ENCODE measurements at places on chromosomes 4 and X.
A peak's percentile ranks its signal among the peaks of the same experiment; 100 is the strongest.

DNA sequence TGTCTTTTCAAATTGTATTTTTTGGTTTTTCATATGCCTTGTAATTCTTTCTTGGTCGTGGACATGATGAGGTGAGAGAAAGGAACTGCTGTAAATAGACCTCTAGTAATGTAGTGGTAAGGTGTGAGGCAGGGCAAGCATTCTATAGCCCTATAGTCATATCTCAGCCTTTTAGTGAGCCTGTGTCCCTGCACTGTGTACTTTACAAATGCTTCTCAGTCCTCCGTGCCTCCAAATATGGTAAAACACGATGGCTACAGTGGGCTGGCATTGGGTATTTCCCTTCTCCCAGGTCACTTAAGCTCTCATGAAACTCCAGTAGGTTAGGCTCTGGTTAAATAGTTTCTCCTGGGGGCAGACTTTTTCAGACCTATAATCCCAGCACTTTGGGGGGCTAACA is 57.9 kb upstream of the PLS3 start:
- no peaks in the 10 kb centered on the region for H3K36me3 ChIP-seq
- no peaks in the 10 kb centered on the region for H3K4me1 ChIP-seq
- DNase-seq, result no peak
- no peaks in the 10 kb centered on the region for H3K27me3 ChIP-seq
- no peak overlapping the region for H3K27ac ChIP-seq
- H3K4me3 ChIP-seq, result no peak overlapping the region

- H3K36me3 ChIP-seq, result no peaks in the 10 kb centered on the region
- no peak overlapping the region for H3K27ac ChIP-seq
- DNase-seq, result no peak
- H3K27me3 ChIP-seq, result no peaks in the 10 kb centered on the region
- H3K4me3 ChIP-seq, result no peak overlapping the region
Observed at GRCh38 chr4:176549161-176549865, 229.5 kb downstream of the SPCS3 start.

DNA sequence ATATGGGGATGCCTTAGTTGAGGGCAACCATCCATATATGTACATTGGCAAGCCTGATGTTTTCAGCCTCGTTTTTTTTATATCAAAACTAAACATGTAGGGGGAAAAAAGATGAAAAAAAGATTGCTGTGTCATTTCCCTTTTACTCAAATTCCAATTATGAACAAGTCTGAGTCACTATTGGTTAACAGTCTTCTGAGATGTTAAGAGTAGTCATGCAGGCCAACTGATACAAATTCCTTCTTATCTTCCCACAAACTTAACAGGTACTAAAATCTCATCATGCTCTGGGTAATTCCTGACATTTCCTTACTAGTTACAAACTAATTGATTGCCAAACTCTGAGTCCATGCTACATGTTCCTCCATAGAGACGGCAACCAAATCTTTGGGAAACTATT is 222.1 kb downstream of the FRMPD4 start:
- no peak for DNase-seq
- H3K36me3 ChIP-seq, result no peaks in the 10 kb centered on the region
- H3K27me3 ChIP-seq, result no peaks in the 10 kb centered on the region
- H3K27ac ChIP-seq, result no peak overlapping the region
- H3K4me3 ChIP-seq, result no peak overlapping the region

DNA sequence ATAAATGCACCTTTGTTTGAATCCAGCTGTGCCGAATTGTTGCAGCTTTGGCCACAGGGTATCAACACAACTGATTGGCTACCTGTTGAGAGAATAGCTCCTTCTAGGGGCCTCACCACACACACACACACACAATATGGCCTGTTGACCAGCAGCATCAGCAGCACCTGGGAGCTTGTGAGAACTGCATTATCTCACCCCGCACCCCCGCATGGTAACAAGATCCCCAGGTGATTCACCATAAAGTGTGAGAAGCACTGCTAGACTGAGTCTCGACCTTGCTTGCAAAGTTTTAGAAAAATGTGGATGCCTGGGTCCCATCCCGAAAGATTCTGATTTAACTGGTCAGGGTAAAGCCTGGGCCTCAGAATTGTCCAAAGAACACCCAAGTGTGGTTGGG is 176.9 kb upstream of the PRPS2 start:
- no peak for DNase-seq
- H3K36me3 ChIP-seq, result no peaks in the 10 kb centered on the region
- H3K4me1 ChIP-seq, result no peaks in the 10 kb centered on the region
- H3K27me3 ChIP-seq, result no peaks in the 10 kb centered on the region

- no peak for DNase-seq
- H3K36me3 ChIP-seq, result no peaks in the 10 kb centered on the region
- no peaks in the 10 kb centered on the region for H3K4me1 ChIP-seq
- H3K27ac ChIP-seq, result no peak overlapping the region
- H3K4me3 ChIP-seq, result no peak overlapping the region
- H3K27me3 ChIP-seq, result no peaks in the 10 kb centered on the region
Observed at GRCh38 chrX:18927558-18927957, 56.4 kb downstream of the PHKA2 start.

DNA sequence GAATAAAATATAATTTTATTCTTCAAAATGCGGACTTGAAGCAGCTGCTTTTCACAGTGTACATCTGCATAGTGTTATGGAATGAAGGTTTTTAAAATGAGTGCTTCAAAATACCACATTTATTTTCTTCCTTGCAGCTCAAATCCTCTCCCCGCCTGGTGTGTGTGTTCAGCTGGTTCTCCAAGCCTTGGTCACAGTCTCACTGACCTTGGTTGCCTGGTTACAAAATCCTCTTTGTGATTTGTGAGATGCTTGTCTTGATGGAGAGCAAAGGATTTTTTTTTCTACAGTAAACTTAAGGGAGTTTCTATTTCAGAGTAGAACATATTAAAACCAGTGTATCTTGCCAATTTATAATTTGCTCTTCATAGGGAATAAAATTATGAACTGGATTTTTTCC is 139.2 kb downstream of the PCDH18 start:
- H3K27me3 ChIP-seq, result no peaks in the 10 kb centered on the region
- no peak overlapping the region for H3K27ac ChIP-seq
- no peaks in the 10 kb centered on the region for H3K4me1 ChIP-seq
- H3K4me3 ChIP-seq, result no peak overlapping the region

DNA sequence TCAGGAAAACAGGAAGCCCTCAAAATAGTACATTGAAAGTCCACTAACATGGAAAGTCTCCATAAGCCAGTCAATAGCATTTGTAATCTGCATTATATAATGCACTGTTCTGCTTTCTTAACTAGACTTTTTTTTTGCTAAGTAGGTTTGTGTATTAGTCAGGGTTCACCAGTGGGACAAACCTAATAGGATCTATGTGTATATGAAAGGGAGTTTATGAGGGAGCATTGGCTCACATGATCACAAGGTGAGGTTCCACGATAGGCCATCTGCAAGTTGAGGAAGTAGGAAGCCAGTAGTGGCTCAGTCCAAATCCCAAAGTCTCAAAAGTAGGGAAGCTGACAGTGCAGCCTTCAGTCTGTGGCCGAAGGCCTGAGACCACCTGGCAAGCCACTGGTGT is 116.0 kb downstream of the MXRA5 start:
- H3K36me3 ChIP-seq, result no peaks in the 10 kb centered on the region
- H3K4me3 ChIP-seq, result no peak overlapping the region
- H3K4me1 ChIP-seq, result no peaks in the 10 kb centered on the region

DNA sequence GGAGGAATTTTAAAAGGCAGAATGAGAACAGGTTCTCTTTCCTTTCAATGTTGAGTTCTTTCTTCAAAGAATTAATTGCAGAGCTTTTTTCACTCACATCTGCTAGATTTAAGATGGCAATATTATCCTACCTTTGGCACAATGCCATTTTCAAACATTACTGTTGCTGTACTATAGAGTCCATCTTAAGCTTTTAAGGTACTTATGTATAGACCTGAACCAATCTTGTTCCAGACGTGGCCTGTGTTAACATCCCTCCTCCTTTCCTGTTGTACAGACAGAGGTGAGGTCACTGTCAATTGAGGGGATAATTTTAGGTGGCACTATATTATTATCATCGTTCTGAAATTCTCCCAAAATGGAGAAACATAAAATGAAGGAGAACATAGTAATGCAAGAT is 53.0 kb upstream of the MYOZ2 start:
- no peak for DNase-seq
- no peaks in the 10 kb centered on the region for H3K4me1 ChIP-seq
- H3K36me3 ChIP-seq, result no peaks in the 10 kb centered on the region
- H3K27ac ChIP-seq, result no peak overlapping the region
- H3K4me3 ChIP-seq, result no peak overlapping the region

DNA sequence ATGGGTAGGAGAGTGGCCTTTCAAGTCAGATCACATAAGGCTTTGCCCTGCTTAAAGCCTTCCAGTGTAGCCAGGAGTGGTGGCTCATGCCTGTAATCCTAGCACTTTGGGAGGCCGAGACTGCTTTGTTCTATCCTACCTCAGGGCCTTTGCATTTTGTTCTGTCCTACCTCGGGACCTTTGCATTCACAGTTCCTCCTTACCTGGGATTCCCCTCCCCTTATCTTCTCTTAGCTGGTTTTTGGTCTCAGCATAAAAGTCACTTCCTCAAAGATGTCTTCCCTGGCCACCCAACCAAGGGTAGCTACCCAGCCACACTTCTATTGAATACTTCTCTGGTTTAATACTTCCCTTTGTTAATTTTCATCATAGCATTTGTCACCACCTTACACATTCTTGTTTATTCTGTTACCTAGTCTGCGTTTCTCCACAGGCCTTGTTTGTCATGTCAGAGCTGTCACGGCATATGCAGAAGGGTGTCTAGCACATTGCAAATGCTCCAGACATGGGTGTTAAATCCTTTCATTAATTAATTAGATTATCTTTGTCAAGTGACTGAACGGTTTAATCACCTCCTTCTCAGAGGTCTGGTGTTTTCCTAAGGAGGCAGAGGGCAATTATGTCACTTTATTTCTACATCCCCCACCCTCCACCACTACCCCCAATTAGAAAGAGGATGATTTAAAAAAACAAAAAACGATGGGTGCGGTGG is 11.3 kb upstream of the SETD7 start:
- H3K4me1 ChIP-seq, result no peaks in the 10 kb centered on the region
- H3K36me3 ChIP-seq, result no peaks in the 10 kb centered on the region
- no peaks in the 10 kb centered on the region for H3K27me3 ChIP-seq
- H3K4me3 ChIP-seq, result no peak overlapping the region
- H3K27ac ChIP-seq, result no peak overlapping the region

DNA sequence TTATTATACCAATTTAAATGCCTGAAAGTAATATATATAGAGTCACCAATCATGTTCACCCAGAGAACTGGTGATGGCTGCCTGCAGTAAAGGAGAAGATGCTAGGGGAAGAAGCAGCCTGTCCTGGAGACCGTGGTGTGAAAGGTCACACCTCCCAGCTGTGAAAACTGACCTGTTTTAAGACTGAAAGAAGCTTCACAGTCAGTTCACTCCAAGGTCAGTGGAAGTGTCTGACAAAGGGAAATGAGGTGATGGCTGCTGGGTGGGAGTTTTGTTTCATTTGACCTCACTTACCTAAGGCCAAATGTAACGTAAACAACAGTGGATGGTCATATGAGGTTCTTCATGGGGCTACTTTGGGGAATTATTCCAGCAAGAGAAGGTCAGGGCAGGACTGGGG is 352.1 kb upstream of the GATB start:
- H3K4me1 ChIP-seq, result peaks cover 78% of the 10 kb centered on the region
- no peak overlapping the region for H3K4me3 ChIP-seq
- no peaks in the 10 kb centered on the region for H3K27me3 ChIP-seq
- H3K27ac ChIP-seq, result no peak overlapping the region

DNA sequence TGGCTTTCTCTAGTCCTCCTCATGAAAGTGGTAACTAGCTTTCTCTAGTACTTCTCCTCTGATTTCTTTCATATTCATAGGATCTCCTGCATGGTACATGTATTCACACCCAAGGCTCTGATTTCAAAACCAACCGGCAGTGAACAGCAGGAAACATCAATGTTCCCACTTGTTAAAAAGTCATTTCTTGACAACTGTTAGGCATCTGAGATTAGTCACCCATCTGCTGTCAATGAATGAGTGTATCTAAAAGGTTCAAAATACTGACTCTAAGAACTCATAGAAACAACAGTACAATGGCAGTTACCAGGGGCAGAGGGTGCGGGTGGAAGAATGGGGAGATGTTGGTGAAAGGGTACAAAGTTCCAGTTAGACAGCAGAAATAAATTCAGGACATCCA is 31.5 kb upstream of the PUDP start:
- DNase-seq, result no peak
- no peaks in the 10 kb centered on the region for H3K36me3 ChIP-seq
- no peak overlapping the region for H3K27ac ChIP-seq
- H3K4me3 ChIP-seq, result no peak overlapping the region
- H3K27me3 ChIP-seq, result no peaks in the 10 kb centered on the region
- no peaks in the 10 kb centered on the region for H3K4me1 ChIP-seq

DNA sequence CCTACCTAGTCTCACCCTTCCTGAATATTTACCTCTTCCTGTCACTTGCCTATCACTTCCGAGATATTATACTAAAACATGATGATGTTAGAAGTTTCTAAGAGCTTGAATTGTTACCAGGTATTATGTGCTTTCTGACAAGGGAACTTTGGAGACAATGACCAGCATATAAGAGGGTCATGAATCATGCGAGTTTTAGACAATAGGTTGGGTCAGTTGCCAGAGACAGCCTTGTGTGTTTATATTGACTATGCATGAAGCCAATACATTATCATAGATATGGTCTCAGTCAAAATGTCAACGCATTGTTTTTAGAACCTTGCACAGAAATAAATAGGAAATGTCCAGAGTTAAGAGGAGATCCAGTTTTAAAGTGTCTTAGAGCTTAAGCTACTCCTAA is 116.8 kb downstream of the KLHL4 start:
- no peak overlapping the region for H3K27ac ChIP-seq
- no peaks in the 10 kb centered on the region for H3K4me1 ChIP-seq
- no peak for DNase-seq
- H3K36me3 ChIP-seq, result no peaks in the 10 kb centered on the region
- no peaks in the 10 kb centered on the region for H3K27me3 ChIP-seq

GRCh38 chr4:183445097-183445428 is 627 bp downstream of the CDKN2AIP start:
- no peak for DNase-seq
- H3K27ac ChIP-seq, result peak overlapping the region; percentile 89
- peak overlapping the region; percentile 83 for H3K4me3 ChIP-seq
- peaks cover 51% of the 10 kb centered on the region for H3K4me1 ChIP-seq
- H3K36me3 ChIP-seq, result peaks cover 21% of the 10 kb centered on the region

DNA sequence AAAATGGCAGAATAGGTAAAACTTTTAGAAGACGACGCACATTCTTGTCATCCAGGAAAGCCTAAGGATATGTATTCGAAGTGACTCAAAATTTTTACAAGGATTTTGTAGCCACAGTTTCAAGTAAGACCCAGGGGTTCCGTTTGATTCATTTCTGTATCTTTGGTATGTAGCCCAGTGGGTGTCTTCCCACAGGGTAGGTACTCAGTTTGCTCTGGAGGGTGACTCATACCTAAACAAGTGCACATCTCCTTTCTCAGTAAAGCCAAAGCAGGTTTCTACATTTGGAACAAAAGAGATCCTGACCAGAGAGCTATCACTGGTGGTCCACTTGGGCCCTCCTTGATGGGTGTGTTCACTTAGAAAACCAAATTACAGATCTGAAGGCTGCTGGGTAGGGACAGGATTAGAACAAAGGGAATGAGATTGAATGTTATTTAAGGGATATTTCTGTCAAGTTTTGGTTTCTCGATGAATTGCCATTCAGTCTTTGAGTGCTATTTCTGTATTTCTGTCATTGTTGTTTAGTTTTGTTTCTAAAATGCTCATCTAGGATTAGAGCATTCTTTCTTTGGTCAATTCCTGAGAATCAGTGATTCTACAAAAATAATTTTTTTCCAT is 56.1 kb downstream of the PLS3 start:
- H3K4me1 ChIP-seq, result no peaks in the 10 kb centered on the region
- no peak overlapping the region for H3K27ac ChIP-seq
- no peaks in the 10 kb centered on the region for H3K27me3 ChIP-seq
- no peak for DNase-seq
